ENCODE measurements at places on chromosomes 1 and 21.

DNA sequence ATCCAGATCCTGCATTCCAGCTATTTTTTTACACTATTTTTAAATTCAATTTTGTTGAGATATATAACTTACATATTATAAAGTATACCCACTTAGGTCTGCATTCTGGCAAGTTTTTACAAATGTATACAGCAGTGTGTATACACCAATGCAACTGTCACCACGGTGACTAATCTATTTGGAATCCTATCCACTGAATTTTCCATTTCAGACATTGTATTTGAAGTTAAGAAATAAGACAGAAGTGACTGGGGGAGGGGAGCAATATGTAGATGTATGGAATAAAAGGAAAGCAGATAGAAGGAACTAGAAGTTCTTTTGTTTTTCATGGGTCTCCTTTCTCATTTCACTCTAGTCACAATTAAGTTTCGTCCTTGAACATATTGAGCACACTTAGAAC lies 431.5 kb upstream of the CHRM3 start:
- no peak for DNase-seq

DNA sequence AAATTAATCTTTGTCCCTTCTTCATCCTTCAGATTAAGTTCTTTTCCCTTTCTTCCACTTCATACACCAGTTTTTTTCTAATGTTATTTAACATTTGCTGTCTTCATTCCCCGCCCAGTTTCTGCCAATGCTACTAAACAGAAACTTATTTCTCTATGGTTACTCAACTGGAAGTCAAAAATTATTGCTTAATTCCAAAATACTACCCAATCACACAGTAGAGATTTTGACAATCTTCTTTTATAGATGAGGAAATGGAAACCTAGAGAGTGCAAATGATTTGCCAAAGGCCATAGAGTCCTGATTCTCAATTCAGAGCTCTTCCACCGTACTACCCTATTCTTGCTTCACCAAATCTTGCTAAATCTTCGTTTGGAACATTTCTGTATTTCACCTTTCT lies 58.1 kb upstream of the SH3GLB1 start:
- DNase-seq: peak; percentile 4

- peak; percentile 74 for DNase-seq
Measured at GRCh38 chr1:241532162-241532531, at the start of gene KMO. KMO (plus strand) TSS chr1:241532378; CDS start chr1:241532445, 67 bp downstream.

- DNase-seq: no peak
Measured at GRCh38 chr21:15241997-15242736, 177.4 kb upstream of the NRIP1 start.

- no peak for DNase-seq
Measured at GRCh38 chr1:9044236-9044635, 18.0 kb upstream of the SLC2A7 start.

DNA sequence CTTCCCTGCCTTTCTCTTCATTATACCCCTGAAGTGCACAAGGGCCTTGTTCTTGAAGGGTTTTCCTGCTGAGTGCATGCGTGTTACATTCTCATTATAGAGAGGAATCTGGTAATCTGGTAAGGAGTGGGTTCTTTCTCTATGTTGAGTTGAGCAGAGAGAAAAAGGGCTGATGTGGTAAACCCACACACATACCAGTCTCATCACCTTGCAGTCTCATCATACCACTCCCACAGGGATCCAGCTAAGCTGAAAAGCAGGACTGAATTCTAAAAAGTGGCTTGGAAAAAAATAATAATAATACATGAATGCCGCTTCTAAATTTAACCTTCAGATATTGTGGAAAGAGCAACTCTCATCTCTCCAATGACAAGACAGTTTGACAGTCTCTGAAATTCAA lies 10.5 kb upstream of the HTR1D start:
- DNase-seq: no peak

- no peak for DNase-seq
Measured at GRCh38 chr1:1370771-1371300, 4.2 kb downstream of the AURKAIP1 start.

DNA sequence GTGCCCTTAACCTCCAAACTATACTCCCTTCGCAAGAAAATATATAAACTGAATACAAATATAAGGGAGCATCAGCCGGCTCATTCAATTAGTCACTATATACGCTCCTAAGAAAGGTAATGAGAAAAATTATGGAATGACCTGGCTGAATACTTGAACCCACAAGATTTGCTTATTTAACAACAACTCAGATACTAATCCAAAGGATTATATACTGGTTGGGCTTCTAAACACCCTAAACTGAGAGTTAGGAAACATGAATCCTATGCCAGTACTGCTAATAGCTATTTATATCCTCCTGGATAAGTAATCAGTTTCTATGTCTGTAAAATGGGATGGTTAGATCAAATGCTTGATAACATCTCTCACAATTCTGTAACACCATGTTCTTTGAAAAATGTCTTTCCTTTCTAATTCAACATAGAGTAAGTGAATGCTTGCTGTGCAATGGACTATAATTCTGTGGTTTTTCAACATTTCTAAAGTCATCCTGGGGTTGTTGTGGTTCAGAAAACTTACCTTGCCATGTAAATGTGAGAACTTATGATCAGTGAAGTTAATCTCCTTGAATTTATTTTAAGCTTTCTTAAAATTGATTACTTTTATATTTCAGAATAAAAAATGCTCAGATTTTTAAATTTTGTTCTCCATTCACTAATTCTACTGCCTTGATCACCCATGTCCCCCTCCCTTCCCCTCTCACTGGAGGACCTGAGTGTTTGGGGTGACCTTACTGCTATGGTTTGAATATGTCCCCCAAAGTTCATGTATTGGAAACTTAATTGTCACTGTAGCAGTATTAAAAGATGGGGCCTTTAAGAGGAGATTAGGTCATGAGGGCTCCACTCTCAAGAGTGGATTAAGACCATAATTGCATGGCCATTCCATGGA lies 14.5 kb downstream of the DUSP10 start:
- DNase-seq: no peak

DNA sequence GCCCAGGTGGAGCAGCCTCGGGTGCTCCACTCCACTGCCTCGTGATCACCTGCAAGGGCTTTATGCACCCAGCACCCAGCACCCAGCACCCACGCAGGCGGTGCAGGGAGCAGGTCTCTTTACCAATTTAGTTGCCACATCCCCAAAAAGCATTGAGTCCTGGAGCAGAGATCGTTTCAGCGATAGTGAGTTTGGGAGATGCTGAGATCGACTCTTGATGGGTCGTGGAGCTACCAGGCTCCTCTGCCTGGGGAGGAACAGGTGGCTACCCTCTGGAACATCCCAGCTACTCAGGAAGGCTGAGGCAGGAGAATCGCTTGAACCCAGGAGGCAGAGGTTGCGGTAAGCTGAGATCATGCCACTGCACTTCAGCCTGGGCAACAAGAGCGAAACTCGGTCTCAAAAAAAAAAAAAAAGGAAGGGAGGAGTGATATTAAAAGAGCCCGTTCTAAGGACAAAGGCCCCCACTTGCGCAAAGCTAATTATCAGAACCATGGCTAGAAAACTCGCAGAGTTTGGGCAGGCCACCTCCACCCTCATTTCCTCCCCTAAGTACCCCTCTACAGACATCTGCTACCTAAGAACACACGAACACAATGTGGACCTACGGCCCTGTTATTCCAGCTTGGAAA lies 106.5 kb upstream of the SLC45A1 start:
- peak; percentile 22 for DNase-seq

GRCh38 chr21:21383126-21383525 lies 384.9 kb downstream of the NCAM2 start:
- no peak for DNase-seq

- DNase-seq: peak; percentile 78
Measured at GRCh38 chr1:223628233-223629125, 37.0 kb downstream of the CAPN8 start.

All from suppressor macrophage treated with lipopolysaccharide for 1 hour (primary cell).